ENCODE measurements at places on chromosomes 1 and 21.

GRCh38 chr1:56265216-56265615 is 314.1 kb downstream of the PLPP3 start:
- no peak for DNase-seq

DNA sequence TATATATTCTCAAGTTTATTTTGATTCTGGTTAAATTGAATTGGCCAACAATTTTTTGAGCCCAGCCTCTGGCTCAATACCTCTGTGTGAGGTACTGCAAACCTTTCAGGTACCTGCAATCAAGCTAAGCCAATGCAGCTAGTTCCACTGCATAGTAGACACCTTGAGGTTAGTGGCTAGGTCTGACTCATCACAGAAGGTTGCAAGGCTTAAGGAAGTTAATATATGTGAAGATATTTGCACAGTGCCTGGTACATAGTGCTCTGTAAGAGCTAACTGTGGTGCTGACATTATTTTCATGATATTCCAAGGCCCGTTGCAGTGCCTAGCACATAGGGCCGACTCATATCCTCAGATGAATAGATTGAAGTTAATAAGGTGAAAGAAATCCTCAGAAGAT is 330.5 kb upstream of the KAZN start:
- DNase-seq, result no peak

DNA sequence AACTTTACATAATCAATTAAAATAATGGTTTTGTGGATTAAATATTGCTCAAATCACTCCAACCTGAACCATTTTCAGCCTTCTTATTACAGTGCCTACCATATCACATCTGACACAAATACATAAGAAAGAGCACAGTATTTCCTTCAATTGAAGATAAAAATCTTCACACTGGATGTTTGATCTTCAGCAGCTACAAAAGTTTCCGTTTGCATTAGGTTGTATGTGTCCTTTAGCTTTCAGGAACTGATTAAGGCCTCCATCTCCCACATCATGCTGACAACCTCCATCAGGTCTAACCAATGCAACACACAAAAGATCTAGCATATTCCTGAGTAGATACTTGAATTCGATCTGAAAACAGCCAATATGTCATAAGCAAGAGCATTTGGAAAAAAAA is 195.1 kb upstream of the NR5A2 start:
- DNase-seq, result no peak

- no peak for DNase-seq
Measured at GRCh38 chr21:35178827-35179226, 129.7 kb upstream of the RUNX1 start.
